Stomach (tissue), 19 donors: ENCODE measurements at places on chromosomes 4 and X. TPM values are rescaled to one million over a fixed set of nuclear protein-coding genes. Genes with fewer than 3 reads are reported as not detected.

- H3K4me1 ChIP-seq, result no peaks in the 10 kb centered on the region
- no peak overlapping the region for H3K4me3 ChIP-seq
- no peak overlapping the region for H3K27ac ChIP-seq
- no peaks in the 10 kb centered on the region for H3K36me3 ChIP-seq
- no peak for DNase-seq
Measured at GRCh38 chr4:27368781-27369180, 508.1 kb downstream of the STIM2 start.

Gene NR3C2
- 18.4 TPM for total RNA-seq

GRCh38 chr4:14532436-14532835 is 469.8 kb upstream of the CPEB2 start:
- no peak overlapping the region for H3K4me3 ChIP-seq
- no peak overlapping the region for H3K27ac ChIP-seq
- DNase-seq, result no peak
- no peaks in the 10 kb centered on the region for H3K27me3 ChIP-seq
- H3K36me3 ChIP-seq, result no peaks in the 10 kb centered on the region
- H3K4me1 ChIP-seq, result no peaks in the 10 kb centered on the region

Gene GPR50
- not detected for total RNA-seq

Gene TRIM75
- total RNA-seq, result not detected

Gene RBMX
- total RNA-seq, result 68.1 TPM

Gene CXCL6
- total RNA-seq, result not detected

DNA sequence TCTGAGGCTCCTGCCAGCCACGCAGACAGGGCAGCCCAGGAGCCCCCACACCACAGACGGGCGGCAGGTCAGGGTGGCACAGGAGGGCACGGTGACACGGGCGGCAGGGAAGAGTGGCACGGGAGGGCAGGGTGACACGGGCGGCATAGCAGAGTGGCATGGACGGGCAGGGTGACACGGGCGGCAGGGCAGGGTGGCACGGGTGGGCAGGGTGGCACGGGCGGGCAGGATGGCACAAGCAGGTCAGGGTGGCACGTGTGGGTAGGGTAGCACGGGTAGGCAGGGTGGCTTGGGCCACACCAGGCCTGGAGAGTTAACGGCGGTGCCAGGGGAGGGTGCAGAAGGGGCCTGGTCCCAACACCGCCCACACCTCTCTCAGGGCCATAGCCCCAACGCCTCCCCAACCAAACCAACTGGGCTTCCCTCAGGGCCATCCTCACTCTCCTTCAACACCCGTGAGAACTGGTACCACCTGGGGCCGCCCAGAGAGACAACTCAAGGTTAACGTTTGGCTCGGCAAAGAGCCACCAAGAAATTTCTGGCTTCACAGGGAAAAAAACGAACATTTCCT is 3.4 kb downstream of the CTBP1 start:
- H3K36me3 ChIP-seq, result peaks cover 16% of the 10 kb centered on the region
- no peaks in the 10 kb centered on the region for H3K27me3 ChIP-seq
- no peak overlapping the region for H3K4me3 ChIP-seq
- DNase-seq, result no peak
- peaks cover 78% of the 10 kb centered on the region for H3K4me1 ChIP-seq

- no peak overlapping the region for H3K27ac ChIP-seq
- peak; percentile 81 for DNase-seq
- no peak overlapping the region for H3K4me3 ChIP-seq
- no peaks in the 10 kb centered on the region for H3K4me1 ChIP-seq
Measured at GRCh38 chr4:148795156-148795864, 353.1 kb upstream of the NR3C2 start.

- H3K36me3 ChIP-seq, result no peaks in the 10 kb centered on the region
- H3K4me3 ChIP-seq, result no peak overlapping the region
- no peak overlapping the region for H3K27ac ChIP-seq
Measured at GRCh38 chr4:15381806-15382338, 46.0 kb upstream of the C1QTNF7 start.

Gene KDR
- total RNA-seq, result 32.3 TPM

Gene CENPE
- total RNA-seq, result 4.1 TPM

Gene KIF4A
- 4.6 TPM for total RNA-seq

GRCh38 chr4:6546681-6547447 is 28.1 kb upstream of the MAN2B2 start:
- no peaks in the 10 kb centered on the region for H3K36me3 ChIP-seq
- no peaks in the 10 kb centered on the region for H3K4me1 ChIP-seq
- H3K27ac ChIP-seq, result no peak overlapping the region
- peak; percentile 44 for DNase-seq
- H3K27me3 ChIP-seq, result peaks cover 6% of the 10 kb centered on the region

- no peak overlapping the region for H3K27ac ChIP-seq
- H3K4me1 ChIP-seq, result no peaks in the 10 kb centered on the region
- H3K36me3 ChIP-seq, result no peaks in the 10 kb centered on the region
- no peak for DNase-seq
Measured at GRCh38 chrX:3520982-3521381, 174.5 kb upstream of the MXRA5 start.

DNA sequence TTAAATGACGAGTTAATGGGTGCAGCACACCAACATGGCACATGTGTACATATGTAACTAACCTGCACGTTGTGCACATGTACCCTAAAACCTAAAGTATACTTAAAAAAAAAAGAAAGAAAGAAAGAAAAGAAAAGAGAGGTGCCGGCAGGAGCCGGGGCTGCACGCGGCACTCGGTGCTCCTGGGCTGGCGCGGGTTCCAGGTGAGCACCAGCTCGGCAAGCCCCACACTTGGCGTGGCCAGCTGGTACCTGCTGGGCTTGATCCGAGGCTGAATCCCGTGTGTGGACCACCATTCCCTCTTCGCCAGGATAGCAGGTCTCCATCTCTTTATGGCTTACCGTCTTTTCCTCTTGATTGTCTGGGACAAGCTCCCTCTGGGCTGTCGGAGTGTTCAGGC is 17.9 kb upstream of the HERC6 start:
- no peaks in the 10 kb centered on the region for H3K27me3 ChIP-seq
- no peaks in the 10 kb centered on the region for H3K36me3 ChIP-seq
- no peak for DNase-seq
- no peaks in the 10 kb centered on the region for H3K4me1 ChIP-seq

DNA sequence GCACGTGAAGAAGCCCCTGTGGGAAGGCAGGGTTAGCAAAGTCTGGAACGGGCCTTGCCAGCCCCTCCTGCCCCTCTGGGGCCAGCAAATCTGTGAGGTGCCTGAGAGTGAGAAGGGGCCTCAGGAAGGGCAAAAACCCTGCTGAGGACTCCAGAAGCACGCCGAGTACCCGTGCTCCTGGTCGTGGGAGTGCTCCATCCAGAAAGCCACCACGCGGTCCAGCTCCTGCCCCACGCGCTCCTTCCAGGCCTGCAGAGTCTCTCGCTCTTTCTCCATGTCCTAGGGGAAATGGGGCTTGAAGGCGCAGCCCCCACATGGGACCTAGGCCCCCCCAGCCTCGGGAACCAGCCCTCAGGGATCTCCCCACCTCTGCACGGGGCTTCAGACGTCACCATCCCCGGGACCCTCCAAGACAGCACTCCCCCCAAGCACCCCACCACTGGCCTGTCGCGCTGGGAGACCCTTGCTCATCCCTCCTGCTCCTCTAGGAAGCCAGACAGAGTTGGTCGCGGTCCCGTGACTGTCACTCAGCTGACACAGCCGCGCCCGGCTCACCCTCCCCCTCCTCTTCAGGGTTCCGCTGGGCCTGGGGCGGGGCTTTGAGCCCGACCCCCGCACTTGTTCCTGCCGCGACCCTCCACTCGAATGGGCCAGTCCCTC is at the start of gene RENBP:
Gene RENBP, minus strand, starts transcription at position 504 of the 660 bp plus-strand sequence. Its CDS starts 33 bp downstream, at position 471.
- no peaks in the 10 kb centered on the region for H3K4me1 ChIP-seq
- H3K27me3 ChIP-seq, result no peaks in the 10 kb centered on the region
- peak; percentile 60 for DNase-seq
- H3K4me3 ChIP-seq, result peak within 1 kb of the TSS; percentile 39
- H3K27ac ChIP-seq, result no peak within 1 kb of the TSS

GRCh38 chrX:153474718-153475117 is 4.3 kb upstream of the HAUS7 start:
- no peaks in the 10 kb centered on the region for H3K36me3 ChIP-seq
- H3K27ac ChIP-seq, result no peak overlapping the region
- peak overlapping the region; percentile 32 for H3K4me3 ChIP-seq
- peak; percentile 86 for DNase-seq

GRCh38 chrX:64975491-64975890 is 759 bp downstream of the ZC4H2 start:
- no peaks in the 10 kb centered on the region for H3K36me3 ChIP-seq
- no peaks in the 10 kb centered on the region for H3K4me1 ChIP-seq
- H3K27ac ChIP-seq, result peak overlapping the region; percentile 15
- no peaks in the 10 kb centered on the region for H3K27me3 ChIP-seq

Gene PCDH19
- 0.87 TPM for total RNA-seq

Gene ELF4
- 34.5 TPM for total RNA-seq

DNA sequence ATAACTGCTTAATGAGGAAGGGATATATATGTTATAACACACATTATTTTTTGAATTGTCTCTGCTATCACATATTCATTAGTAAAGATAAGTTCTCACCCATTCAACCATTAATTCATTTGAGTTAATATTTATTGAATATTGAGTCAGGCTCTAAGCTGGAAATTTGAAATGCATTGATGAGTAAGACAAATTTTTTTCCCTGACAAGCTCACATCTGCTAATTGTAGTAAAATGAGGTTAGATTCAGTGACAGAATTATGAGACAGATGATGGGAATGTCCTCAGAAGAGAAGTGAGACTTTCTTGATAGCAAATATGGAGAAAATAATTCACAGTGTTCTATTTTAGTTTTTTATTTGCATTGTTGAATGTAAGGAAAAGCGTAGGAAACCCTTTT is 194.3 kb downstream of the SLC4A4 start:
- no peak overlapping the region for H3K27ac ChIP-seq
- H3K27me3 ChIP-seq, result no peaks in the 10 kb centered on the region
- H3K4me3 ChIP-seq, result no peak overlapping the region
- peaks cover 8% of the 10 kb centered on the region for H3K36me3 ChIP-seq

DNA sequence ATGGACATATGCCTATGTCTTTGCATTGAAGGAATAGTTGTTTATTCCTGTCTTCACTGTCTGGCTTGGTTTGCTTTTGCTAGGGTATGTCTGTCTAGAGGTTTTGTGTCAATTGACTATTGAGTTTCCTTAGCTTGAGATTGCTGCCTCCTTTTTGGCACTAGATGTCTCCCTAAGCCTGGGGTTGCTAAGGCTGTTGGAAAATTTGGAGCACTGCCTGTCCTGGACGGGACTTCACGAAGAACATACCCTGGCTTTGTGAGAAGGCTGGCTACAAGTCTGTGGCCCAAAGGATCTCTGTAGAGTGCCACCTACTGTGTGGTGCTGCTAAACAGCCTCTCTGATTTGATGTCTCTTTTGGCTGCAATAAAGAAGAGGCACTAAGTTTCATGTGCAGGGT is 183.8 kb upstream of the NUDT10 start:
- H3K27ac ChIP-seq, result no peak overlapping the region
- peak; percentile 43 for DNase-seq
- peaks cover 3% of the 10 kb centered on the region for H3K27me3 ChIP-seq
- no peaks in the 10 kb centered on the region for H3K36me3 ChIP-seq
- no peak overlapping the region for H3K4me3 ChIP-seq
- H3K4me1 ChIP-seq, result no peaks in the 10 kb centered on the region

- H3K4me3 ChIP-seq, result no peak overlapping the region
- H3K27ac ChIP-seq, result no peak overlapping the region
- DNase-seq, result no peak
Measured at GRCh38 chr4:26529479-26529878, 39.2 kb upstream of the CCKAR start.

Gene RIPPLY1
- total RNA-seq, result not detected

Gene CFAP99
- total RNA-seq, result not detected

Gene PNCK
- total RNA-seq, result 16.5 TPM

GRCh38 chr4:185040523-185040922 is 22.2 kb downstream of the HELT start:
- no peak for DNase-seq
- no peaks in the 10 kb centered on the region for H3K36me3 ChIP-seq
- H3K4me1 ChIP-seq, result peaks cover 6% of the 10 kb centered on the region
- H3K27ac ChIP-seq, result no peak overlapping the region
- H3K4me3 ChIP-seq, result no peak overlapping the region
- peaks cover 10% of the 10 kb centered on the region for H3K27me3 ChIP-seq

Gene FSTL5
- not detected for total RNA-seq

- peaks cover 42% of the 10 kb centered on the region for H3K4me1 ChIP-seq
- no peaks in the 10 kb centered on the region for H3K27me3 ChIP-seq
- DNase-seq, result no peak
Measured at GRCh38 chr4:7937006-7937405, 2.7 kb downstream of the AFAP1 start.

GRCh38 chrX:13216139-13216538 is 103.7 kb downstream of the ATXN3L start:
- H3K27me3 ChIP-seq, result no peaks in the 10 kb centered on the region
- H3K36me3 ChIP-seq, result no peaks in the 10 kb centered on the region
- DNase-seq, result no peak
- H3K4me3 ChIP-seq, result no peak overlapping the region
- no peak overlapping the region for H3K27ac ChIP-seq
- H3K4me1 ChIP-seq, result peaks cover 27% of the 10 kb centered on the region

- peaks cover 80% of the 10 kb centered on the region for H3K27me3 ChIP-seq
- DNase-seq, result no peak
- peaks cover 22% of the 10 kb centered on the region for H3K4me1 ChIP-seq
- H3K4me3 ChIP-seq, result no peak overlapping the region
Measured at GRCh38 chr4:818106-818921, 7.6 kb downstream of the CPLX1 start.

Gene SERTM2
- 0.58 TPM for total RNA-seq

- H3K4me3 ChIP-seq, result no peak overlapping the region
- no peaks in the 10 kb centered on the region for H3K27me3 ChIP-seq
- H3K4me1 ChIP-seq, result peaks cover 59% of the 10 kb centered on the region
- H3K27ac ChIP-seq, result no peak overlapping the region
Measured at GRCh38 chrX:120463241-120463640, 5.9 kb downstream of the LAMP2 start.

DNA sequence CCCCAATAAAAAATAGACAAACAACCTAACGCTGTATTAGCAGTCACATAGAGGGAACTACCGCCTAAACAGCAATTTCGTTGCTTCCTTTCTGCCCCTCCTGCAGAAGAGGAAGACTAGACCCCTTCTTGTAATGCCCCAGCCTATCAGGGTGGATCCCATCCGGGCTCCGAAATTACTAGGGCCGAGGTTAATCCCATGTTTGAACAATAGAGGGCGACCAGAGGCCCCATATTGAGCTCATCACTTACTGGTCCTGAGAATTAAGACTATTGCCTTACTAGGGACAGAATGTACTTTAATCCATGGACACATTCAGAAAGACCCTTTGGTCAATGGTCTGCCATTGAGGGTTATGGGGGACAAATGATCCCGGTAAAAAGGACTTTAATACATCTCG is 11.8 kb upstream of the ZNF630 start:
- no peaks in the 10 kb centered on the region for H3K4me1 ChIP-seq
- H3K36me3 ChIP-seq, result no peaks in the 10 kb centered on the region
- peak; percentile 71 for DNase-seq

- no peak overlapping the region for H3K4me3 ChIP-seq
- DNase-seq, result no peak
- H3K27me3 ChIP-seq, result no peaks in the 10 kb centered on the region
- no peaks in the 10 kb centered on the region for H3K4me1 ChIP-seq
Measured at GRCh38 chr4:103482471-103482870, 237.3 kb downstream of the TACR3 start.

GRCh38 chr4:186932631-186933187 is 209.1 kb upstream of the FAT1 start:
- no peak overlapping the region for H3K27ac ChIP-seq
- no peaks in the 10 kb centered on the region for H3K27me3 ChIP-seq
- H3K4me1 ChIP-seq, result peaks cover 21% of the 10 kb centered on the region
- no peaks in the 10 kb centered on the region for H3K36me3 ChIP-seq
- no peak for DNase-seq
- H3K4me3 ChIP-seq, result no peak overlapping the region

- H3K4me1 ChIP-seq, result peaks cover 11% of the 10 kb centered on the region
- peak; percentile 17 for DNase-seq
- H3K27me3 ChIP-seq, result no peaks in the 10 kb centered on the region
- H3K36me3 ChIP-seq, result no peaks in the 10 kb centered on the region
- no peak overlapping the region for H3K4me3 ChIP-seq
Measured at GRCh38 chr4:6204871-6205566, 4.7 kb upstream of the JAKMIP1 start.
